ENCODE measurements at places on chromosomes 16 and 17. TPM values are rescaled to one million over a fixed set of nuclear protein-coding genes. Genes with fewer than 3 reads are reported as not detected.

The TNK1 gene
- total RNA-seq = 0.61 TPM

The KIFC3 gene
- not detected for total RNA-seq

The TBC1D3H gene
- not detected for total RNA-seq

The TMC5 gene
- total RNA-seq = not detected

The NPIPA7 gene
- total RNA-seq = 12.9 TPM

The VPS35 gene
- total RNA-seq = 87.2 TPM

The SPHK1 gene
- total RNA-seq = 8.4 TPM

The GPRC5B gene
- not detected for total RNA-seq

The MYL11 gene
- not detected for total RNA-seq

The KRT36 gene
- total RNA-seq = not detected

The FGF11 gene
- total RNA-seq = 4.1 TPM
